NCI-H1417 (cell line): ENCODE measurements at places on chromosomes 13 and 19.

GRCh38 chr19:11203194-11204075, 6.1 kb upstream of the KANK2 start:
- peak; percentile 52 for DNase-seq

DNA sequence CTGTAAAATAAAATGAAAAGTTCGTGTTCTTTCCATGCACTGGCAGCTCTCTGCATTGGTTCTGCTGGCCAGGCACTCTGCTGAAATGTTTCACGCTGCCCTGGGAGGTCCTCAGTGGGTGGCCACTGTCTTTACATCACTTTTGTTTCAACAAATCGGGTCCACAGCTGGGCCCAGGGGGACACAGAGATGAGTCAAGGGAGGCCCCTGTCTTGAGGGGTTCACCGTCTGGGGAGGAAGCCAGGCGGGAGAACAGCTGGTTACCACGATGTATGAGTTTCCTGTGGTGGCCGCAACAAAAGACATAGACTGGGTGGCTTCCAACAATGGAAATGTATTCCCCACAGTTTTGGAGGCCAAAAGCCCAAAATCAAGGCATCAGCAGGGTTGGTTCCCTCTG, 5.1 kb upstream of the KLF2 start:
- no peak for DNase-seq

GRCh38 chr19:49739933-49740332, 23.2 kb downstream of the TSKS start:
- no peak for DNase-seq

GRCh38 chr13:33182729-33183128, 102.8 kb downstream of the STARD13 start:
- no peak for DNase-seq

- DNase-seq = peak; percentile 84
Observed at GRCh38 chr19:12721656-12722565, 1.8 kb downstream of the TNPO2 start.

GRCh38 chr13:113299951-113300350, 2.9 kb downstream of the LAMP1 start:
- no peak for DNase-seq

DNA sequence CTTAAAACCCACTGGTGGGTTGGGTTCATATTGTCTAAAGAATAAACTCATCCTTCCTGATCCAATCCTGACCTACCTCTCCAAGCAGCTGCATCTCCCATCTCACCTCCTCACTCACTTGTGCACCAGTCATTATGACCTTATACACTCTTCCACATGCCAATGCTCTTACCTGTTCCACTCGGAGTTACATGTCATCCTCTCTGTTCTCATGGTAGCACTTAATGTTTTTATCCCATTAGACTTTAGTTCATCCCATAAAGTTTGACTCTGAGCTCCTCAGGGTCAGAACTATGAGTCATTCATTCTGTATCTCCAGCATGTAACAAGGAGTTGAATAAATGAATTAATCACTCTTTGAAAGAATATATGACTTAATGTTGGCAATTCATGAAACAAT, 330.2 kb downstream of the KLF12 start:
- DNase-seq = no peak

- no peak for DNase-seq
Observed at GRCh38 chr19:29606420-29606747, 301 bp downstream of the POP4 start.

- no peak for DNase-seq
Observed at GRCh38 chr13:26888632-26889031, 128.0 kb upstream of the GPR12 start.

- peak; percentile 24 for DNase-seq
Observed at GRCh38 chr13:36819739-36820090, 693 bp downstream of the RFXAP start.

GRCh38 chr13:51050021-51050830, 60.8 kb downstream of the C13orf42 start:
- DNase-seq = no peak

DNA sequence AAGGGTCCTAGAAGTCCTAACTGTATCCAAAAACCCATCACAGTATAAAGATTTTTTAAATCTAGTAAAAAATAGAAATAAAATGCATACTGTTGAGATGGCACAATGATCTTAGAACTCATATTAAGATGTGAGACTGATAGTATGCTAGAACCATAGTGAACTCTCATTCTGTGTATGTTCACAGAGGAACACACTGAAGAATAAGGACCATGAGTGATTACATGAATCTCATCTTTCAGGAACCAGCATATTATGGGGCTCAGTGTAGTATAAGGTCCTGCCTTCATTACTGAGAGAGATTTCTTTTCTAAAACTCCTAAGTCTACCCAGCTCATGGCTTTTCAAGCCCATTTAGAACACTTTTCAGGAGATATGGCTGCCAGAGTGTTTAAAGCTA, 59.8 kb upstream of the RFC3 start:
- no peak for DNase-seq

DNA sequence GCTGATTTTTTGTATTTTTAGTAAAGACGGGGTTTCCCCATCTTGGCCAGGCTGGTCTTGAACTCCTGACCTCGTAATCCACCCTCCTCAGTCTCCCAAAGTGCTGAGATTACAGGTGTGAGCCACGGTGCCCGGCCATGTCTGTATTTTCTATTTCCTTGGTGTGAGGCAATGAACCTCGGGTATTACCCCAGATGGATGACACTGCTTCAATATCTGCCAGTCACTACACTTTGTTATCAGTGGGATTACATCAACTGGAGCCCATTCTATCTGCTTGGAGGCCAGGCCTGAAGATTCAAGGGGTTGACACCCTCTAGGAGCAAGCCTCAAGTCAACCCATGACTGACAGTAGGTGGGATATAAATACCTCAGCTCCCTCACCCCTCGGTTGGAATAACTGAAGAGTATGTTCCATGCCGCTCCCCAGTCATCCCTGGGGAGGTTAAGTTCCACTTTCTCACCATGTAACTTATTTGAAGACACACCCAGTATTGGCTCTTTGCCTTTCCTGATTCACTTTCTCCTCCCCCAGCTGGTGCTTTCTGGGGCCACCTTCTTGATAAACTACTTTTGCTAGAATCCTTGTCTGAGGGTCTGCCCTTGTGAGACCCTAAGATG, 992 bp upstream of the ADGRE1 start:
- no peak for DNase-seq

GRCh38 chr13:100433475-100433874, 155.1 kb downstream of the GGACT start:
- DNase-seq = no peak

DNA sequence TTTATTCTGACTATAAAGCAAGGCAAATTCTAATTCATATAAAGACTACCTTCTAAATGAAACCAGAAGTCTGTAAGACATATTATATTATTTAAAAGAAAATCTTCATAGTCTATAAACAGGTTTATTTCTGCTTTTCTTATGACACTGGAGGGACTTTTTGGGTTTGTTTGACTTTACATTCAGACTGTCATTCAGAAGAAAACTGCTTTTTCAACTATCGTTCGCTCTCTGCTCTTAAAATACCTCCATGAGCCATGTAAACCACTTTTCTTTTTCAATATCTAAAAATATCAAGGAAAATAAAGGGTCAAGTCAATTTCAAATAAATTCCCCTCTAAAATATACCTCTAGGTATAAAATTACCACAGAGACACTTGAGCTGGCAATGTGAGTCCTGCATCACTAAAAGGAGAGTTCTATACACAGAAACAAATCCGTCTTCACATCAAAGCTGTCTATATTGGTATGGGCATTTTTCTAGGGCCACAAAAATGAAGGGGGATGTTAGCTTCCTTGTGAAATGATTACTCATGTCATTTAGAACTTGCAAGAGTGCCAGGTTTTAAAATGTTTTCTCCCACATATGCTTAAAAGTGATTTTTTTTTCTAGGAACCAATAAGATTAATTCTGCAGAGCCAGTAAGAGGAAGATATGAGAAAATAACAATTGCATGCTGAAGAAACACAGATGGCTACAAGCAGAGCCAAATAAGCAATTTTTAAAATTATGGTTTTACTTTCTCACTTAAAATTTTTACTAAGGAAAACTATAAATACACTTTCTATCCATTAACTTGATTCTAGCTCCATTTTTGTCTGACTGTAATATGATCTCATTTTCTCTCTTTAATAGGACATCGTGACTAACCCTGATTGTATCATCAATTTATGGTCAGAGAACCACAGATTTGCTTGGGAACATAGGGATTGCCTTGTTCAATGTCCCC, 181.8 kb downstream of the TBC1D4 start:
- DNase-seq = no peak

GRCh38 chr13:97921176-97921816, 32.2 kb upstream of the IPO5 start:
- no peak for DNase-seq

GRCh38 chr19:1566392-1567115, 1.6 kb downstream of the MEX3D start:
- peak; percentile 90 for DNase-seq

GRCh38 chr13:97878431-97879375, 74.8 kb upstream of the IPO5 start:
- peak; percentile 91 for DNase-seq

GRCh38 chr13:45575146-45575829, 40.3 kb downstream of the ERICH6B start:
- DNase-seq = no peak

DNA sequence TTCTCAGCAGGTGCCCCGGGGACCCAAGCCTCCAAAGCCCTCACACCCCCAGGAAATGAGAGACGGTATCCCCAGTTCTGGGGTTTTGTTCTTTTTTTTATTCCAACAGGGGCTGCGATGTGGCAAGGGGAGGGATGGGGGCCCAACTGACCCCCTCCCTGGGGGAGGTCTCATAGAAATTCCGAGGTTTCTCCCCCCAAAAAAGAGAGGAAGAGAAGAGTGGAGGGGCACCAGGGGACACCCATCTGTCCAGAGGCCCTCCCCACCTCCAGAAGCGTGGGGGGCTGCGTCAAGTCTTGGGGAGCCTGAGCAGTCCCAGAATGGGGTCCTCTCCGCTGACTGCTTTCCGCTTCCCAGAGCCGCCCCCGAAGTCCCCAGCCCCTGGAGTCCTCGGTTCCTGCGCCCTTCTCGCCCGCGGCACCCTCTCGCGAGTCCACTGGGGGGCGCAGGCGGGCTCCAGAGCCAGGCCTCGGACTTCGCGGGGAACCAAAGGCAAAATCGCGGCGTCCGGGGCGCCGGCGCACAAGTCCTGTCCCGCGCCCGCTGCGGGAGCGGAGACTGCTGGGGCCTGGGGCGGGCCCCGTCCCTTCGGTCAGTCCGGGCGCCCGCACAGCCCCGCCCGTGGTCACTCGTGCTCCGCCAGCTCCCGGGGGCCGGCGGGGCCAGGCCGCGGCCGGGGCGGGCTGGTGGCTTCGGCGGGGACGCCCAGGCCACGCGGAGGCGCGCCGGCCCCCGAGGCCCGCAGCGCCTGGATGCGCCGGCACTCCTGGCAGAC, 4.4 kb upstream of the ATP1A3 start:
- DNase-seq = peak; percentile 52

DNA sequence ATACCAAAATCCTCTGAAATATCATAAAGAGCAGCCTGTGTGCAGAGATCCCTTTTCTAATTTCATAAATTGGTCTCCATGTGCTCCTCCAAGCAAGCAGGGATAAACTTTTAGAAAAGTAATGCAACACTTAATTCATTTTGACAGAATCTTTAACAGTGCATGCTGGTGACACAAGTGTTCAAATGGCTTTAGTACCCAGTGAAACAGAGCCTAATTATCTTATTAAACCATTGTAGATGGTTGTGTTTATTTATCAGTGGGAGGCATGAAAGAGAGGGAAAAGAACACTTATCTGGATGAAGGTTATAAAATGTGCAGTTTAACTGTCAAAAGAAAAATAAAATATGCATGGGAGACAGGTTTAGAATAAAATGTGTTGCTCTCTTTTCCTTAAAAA, 945.0 kb upstream of the PCDH20 start:
- peak; percentile 93 for DNase-seq

- no peak for DNase-seq
Observed at GRCh38 chr13:114122591-114123211, 9.7 kb downstream of the RASA3 start.

DNA sequence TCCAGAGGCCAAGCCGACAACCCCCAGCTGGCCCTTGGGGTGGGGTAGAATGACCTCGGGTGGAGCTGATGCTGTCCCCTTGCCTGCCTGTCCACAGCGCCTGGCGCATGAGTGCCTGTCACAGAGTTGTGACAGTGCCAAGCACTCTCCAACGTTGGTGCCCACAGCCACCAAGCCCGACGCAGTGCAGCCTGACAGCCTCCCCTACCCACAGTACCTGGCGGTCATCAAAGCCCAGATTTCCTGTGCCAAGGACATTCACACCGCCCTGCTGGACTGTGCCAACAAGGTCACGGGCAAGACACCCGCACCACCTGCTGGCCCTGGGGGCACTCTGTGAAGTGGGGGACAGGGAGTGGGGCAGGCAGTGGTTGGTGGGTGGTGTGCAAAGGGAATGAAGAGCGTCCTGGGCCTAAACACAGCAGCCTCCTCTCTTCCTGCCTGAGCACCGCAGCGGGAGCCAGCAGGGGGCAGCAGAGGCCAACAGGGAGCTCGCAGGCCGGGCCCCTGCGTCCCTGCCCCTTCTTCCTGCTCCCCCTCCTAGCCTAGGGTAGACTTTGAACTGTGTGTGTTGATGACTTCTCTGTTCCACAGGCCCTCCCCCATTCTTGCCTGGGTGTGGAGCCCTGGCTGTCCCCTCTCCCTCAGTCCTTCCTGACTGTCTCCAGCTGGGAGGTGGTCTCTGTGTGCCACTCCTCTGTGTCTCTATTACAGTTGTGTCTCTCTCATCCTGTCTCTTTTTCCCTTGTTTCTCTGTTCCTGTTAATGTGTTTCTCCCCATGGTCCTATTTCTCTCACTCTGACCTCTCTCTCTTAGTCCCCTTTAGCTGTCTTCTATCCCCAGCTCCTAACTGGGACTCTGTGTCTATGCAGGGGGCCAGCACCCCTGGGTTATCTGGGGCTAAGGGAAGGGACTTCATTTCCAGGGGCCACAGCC, 6.5 kb downstream of the MED29 start:
- peak; percentile 58 for DNase-seq

DNA sequence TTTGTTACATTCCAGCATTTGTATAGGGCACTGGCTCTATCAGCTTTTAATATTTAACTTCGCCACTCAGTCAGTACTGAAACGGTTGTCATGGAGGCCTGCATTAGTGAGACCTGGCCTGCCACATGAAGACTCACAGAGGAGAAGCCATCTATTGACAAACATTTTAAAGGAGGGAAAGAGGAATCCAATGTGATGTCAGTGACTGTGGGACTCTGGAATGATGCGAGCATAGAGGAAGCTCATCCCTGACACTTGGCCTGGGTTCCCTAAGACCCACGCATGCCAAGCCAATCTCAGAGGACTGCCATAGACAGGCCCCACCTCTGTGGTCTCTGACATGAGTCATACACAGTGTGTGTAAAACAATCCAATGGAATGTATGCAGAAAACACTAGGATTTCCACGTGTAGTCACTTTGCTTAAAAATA, 7.9 kb upstream of the DPY19L3 start:
- no peak for DNase-seq

- DNase-seq = no peak
Observed at GRCh38 chr19:48961051-48961649, 4.0 kb upstream of the FTL start.
